ENCODE measurements at places on chromosomes 1 and 21.

DNA sequence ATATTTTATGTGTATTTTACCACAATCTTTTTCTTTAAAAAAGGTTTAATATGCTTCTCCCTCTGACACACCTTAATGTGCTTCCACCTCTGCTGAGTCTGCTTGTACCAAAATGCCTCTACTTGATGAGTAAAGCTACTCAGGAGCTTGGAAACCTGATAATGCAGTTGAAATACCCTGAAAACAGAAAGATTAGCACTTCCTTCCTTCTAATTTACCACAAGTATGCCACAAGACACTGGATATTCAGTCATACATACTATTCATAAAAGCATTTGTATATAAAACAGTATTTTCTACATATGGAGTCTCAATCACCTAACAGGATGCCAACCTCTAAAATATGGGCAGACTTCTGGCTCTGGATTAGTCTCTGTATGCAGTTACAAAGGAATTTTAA, 55.0 kb downstream of the SLC35D1 start:
- DNase-seq, result no peak

DNA sequence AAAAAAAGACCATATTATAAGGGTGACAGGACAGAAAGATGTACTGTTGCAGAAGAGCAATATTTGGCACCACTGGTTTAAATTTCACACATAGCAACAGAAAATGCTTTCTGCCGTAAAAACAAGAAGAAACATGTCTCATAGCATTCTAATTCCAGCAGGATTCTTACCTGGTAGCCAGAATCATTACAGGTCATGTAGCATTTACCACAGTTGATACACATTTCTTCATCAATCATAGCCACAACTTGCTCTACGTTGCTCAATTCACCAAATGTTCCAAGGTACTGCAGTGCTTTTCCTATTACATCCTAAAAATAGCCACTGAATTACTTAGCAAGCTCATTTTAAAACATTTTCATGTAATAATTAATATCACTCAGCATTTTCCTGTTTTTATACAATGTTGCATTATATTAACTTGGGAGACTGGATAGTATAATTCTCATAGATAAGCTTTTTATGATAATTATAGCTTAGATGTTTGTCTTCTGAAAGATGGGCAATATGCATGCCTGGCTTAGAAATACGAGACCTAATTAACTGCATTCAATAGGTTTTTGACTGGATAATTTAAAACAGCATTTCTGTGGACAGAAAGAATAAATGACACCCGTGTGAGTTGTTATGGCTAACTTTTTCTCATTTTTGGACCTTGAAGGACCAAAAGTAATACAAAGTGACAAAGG, 360.7 kb downstream of the PTBP2 start:
- no peak for DNase-seq

- no peak for DNase-seq
These were observed 264.6 kb downstream of the BRINP2 start for GRCh38 chr1:177435364-177435763.

DNA sequence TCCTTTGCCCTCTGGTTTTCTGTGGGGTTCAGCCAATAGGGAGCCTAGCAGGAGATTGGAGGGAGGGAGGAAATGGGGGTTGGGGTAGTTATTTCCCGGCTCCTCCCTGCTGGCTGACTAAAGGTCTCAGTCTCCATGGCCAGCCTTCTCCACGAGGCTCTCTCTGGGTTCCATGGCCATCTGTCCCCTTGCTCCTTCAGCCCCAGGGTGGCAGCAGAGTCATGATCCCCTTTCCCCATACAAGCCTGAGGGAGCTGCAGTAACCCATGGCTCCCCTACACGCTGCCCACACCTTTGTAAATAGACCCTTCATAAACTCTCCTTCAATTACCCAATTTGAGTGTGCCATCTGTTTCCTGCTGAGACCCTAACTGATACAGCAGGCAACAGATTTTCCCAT, 176.1 kb upstream of the CSF3R start:
- DNase-seq, result no peak

DNA sequence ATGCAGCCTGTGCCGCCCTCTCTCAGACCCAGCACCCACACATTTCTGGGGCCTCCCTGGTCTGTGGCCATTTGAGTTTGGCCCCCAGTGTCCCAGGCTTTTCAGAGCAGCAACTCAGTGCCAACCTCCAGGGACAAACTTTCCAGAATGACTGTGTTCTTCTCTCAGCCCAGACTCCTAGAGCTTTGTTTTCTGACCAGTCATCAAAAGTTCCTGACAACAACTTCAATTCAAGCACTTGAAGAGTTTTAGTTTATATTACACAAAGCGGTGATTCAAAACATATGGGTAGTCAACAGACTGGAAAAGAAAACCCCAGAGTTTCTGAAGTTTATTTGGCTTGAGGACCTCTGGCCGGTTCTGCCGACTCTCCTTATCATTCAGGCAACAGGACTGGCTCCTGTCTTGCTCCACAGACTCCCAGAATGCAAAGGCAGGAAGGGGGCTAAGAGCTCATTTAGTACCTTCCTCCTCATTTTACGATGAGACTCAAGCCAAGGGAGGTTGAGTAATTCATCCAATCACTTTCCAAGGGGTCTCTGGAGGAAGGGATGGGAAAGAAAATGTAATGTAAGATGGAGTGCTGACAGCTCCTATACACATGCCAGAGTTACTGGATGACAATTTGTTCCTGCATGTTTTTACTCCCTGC, 27.0 kb upstream of the TIAM1 start:
- no peak for DNase-seq

DNA sequence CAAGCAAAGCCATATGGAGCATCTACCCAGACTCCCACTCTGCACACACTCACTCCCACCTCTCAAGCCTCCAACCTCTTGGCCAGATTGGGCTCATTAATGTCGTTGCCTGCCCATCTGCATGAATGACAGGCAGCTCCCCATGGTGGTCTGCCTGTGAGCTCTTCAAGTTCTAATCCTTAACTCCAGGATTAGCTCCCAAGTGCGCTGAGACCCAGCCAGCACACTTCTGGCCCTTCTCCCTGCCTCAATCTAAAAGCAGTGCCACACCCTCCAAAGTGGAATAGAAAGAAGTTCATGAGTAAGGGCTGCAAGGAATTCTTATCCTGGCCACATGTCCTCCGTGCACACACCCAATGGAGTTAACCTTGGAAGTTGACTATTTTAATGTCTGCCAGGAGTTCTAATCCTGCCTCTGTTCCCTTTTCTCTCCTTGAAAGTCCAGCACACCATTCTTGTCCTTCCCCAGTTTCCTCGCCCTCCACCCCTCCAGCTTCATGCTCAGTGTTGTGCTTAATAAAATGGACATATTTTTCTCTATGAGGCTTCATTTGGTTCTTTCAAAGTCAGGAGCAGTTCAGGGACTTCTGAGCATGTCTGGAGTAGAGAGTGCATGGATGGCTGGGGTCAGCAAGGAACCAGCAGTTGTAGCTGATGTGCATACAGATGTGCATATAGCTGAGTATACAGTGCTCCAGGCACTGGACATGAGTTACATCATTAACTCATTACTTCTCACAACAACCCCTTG, 30.1 kb downstream of the CAMK1G start:
- no peak for DNase-seq

Data from fibroblast of skin of left biceps (primary cell).